NCI-H1092 treated with DMSO at 0.1 percent for 48 hours (cell line): ENCODE measurements at places on chromosomes 12 and 14.
A peak's percentile ranks its signal among the peaks of the same experiment; 100 is the strongest.

- DNase-seq, result no peak
Observed at GRCh38 chr14:62443796-62444195, 601.5 kb downstream of the KCNH5 start.

GRCh38 chr14:20469890-20470602 is 840 bp downstream of the PNP start:
- DNase-seq, result peak; percentile 81

- DNase-seq, result no peak
Observed at GRCh38 chr14:70871863-70872677, 35.2 kb upstream of the PCNX1 start.

- no peak for DNase-seq
Observed at GRCh38 chr14:28608443-28608842, 158.1 kb upstream of the FOXG1 start.

DNA sequence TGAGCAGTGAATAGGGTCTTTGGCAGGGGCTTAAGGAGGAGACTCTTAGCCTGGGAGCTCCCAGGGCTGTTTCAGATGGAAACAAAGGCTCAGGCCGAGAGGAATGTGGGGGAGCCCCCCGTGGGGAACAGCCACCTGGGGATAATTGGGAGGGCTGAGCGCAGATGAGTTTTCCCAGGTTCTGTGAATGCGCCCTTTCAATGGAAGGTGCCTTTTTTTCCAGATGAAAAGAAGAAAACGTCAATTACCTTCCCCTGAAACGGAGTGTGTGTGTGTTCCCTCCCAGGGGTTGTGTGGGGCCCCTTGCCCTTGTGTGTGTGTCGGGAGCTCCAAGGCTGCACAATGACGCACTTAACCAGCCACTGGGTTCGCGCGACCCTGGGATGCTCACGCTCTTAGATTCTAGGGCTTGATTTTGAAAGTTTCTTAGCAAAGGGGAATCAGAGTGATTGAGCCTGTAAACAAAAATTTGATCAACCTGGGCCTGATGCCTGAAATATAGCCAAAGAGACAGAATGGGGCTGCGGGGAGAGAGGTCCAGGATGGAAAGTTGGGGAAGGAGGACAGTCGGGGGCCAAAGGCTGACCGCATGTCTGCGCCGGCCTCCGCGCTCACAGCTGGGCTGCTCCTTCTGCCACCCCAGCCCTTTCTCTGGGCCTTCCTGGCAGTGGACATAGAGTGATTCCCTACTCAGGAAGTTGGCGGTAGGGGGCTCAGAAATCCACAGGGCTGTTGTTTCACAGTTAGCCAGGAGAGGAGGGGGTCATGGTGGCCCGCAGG is 14.6 kb downstream of the MEG3 start:
- no peak for DNase-seq

DNA sequence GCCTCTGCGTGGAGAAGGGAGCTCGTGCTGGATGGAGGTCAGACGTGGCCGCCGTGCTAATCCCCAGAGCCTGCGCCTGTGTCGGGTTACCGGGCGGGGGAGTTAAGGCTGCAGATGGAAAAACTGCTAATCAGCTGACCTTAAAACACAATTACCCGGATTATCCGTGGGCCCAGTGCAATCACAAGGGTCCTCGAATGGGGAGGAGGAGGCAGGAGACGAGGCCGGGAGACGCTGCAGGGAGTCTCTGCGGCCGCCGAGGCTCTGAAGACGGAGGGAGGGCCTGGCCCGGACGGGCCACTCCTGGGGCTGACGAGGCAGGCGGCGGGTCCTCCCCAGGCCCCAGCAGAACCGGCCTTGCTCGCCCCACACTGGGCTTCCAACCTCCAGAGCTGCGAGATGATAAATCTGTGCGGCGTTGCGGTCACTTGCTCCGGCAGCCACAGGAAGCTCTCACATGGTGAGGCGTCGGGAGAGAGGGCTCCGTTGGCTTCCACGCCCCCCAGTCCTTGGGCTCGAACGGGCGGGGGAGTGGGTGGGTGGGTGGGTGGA is 32.9 kb upstream of the FBRSL1 start:
- no peak for DNase-seq

- no peak for DNase-seq
Observed at GRCh38 chr14:38336298-38336697, 80.4 kb upstream of the CLEC14A start.

- DNase-seq, result no peak
Observed at GRCh38 chr12:47982311-47982710, 18.9 kb downstream of the TMEM106C start.

- DNase-seq, result no peak
Observed at GRCh38 chr14:105142651-105143450, 25.7 kb downstream of the JAG2 start.

DNA sequence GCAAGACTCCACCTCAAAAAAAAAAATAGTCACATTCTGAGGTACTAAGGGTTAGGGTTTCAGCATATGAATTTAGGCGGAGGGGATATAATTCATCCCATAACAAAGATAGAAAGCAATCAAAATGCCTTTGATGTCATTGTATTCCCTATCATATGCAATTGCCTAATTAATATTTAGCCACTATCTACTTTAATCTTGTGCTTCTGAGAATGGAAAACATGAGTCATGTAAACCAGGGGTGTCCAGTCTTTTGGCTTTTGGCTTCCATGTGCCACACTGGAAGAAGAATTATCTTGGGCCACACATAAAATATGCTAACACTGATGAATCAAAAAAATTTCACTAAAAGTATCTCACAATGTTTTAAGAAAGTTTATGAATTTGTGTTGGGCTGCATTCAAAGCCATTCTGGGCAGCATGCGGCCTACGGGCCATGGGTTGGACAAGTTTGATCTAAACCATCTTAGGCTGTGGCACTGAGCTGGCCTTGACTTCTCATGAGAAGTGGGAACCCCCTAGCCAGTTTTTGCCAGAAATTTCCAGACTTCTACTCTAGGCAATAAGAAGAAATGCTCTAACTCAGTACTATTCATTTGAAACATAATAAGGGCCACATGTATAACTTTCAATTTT is 219.8 kb downstream of the PTPRO start:
- DNase-seq, result no peak

DNA sequence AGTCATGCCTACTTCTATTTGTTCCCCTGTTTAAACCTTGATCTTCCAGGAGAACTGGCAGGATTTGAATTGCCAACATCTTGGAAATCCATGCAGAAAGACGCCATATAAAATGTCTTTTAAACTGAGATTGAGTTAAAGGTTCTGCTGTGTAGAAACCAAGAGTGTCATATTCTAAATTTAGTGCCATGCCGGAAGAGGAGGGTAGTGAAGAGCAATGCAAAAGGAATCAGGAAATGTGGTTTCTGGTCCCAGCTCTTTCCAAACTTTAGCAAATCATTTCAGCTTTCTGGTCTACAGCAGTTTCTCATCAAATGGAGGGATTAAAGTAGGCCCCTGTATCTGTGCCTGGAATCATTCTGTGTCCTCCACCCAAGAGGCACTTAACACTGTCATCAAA is 85.7 kb downstream of the BTG1 start:
- DNase-seq, result no peak

- DNase-seq, result no peak
Observed at GRCh38 chr14:23323838-23324454, 2.7 kb downstream of the PABPN1 start.

- no peak for DNase-seq
Observed at GRCh38 chr12:48041591-48042423, 37.5 kb upstream of the COL2A1 start.

GRCh38 chr14:24313913-24314312 is 2.6 kb downstream of the LTB4R start:
- no peak for DNase-seq

DNA sequence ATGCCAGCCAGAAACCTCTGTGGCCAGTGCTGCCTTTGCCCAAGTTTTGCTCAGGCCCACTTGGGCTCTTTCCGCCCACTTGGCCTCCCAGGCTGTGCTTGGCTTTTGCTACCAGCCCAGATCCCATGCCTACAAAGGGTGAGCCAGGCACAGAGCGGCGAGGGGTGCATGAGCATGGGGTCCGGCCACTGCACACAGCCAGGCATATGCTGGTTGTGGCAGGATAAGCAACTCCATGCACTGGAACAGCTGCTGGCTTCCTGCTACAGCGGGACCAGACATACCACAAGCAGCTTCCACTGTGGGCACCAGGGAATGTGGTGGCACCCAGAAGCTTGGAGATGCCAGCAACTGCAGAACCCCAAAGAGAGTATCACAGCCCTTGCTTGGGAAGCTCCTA is 45.7 kb upstream of the PRPF39 start:
- no peak for DNase-seq

- DNase-seq, result no peak
Observed at GRCh38 chr12:80373666-80374065, 70.4 kb upstream of the PTPRQ start.

GRCh38 chr12:41719214-41719613 is 425.5 kb downstream of the GXYLT1 start:
- no peak for DNase-seq

GRCh38 chr12:57621497-57622292 is 10.5 kb downstream of the ARHGEF25 start:
- peak; percentile 17 for DNase-seq

DNA sequence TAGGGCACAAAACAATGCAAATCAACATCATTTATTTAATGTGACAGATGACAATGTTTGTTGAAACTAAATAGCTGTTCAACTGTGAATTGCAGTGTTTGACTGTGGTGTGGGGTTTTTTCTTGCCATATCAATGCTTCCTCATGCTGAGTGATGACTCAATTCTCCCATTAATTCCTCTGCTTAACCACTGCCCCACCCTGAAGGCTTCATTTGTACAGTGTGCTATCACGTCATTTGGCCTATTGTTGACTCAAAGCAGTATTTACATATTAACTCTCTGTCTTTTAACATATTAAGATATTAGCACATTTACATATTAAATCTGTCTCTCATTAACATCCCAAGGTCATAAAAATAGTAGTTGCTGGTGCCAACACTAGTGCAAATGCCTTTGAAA is 164.8 kb upstream of the NRXN3 start:
- no peak for DNase-seq

DNA sequence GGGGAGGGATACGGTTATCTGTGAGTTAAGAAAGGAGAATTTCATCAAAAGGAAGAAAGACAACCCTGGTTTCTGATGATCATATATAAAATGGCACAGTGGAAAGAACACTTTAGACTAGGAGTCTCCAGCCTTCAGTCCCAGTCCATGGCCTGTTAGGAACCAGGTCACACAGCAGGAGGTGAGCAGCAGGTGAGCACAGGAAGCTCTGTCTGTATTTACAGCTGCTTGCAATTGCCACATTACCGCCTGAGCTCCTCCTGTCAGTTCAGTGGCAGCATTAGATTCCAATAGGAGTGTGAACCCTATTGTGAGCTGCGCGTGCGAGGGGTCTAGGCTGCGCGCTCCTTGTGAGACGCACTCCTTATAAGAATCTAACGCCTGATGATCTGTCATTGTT is 137.9 kb downstream of the BTG1 start:
- DNase-seq, result no peak

- DNase-seq, result no peak
Observed at GRCh38 chr14:100775351-100775830, 48.7 kb downstream of the DLK1 start.

DNA sequence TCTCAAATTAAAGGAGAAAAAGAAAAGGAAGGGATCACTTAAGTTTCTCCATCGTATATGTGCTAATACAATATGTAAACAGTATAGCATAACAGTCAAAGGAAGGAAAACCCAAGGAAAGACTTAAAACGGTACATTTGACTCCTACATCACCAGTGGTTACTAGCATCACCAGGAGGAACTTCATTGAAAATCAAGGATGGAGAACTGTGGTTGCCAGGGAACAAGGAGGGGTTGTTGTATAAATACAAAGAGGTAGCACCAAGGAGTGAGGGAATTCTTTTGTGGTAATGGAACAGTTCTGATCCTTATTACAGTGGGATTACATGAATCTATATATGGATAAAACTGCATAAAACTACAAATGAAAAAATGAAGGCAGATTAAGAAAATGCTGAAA is 1.6 kb downstream of the ZFYVE26 start:
- no peak for DNase-seq

DNA sequence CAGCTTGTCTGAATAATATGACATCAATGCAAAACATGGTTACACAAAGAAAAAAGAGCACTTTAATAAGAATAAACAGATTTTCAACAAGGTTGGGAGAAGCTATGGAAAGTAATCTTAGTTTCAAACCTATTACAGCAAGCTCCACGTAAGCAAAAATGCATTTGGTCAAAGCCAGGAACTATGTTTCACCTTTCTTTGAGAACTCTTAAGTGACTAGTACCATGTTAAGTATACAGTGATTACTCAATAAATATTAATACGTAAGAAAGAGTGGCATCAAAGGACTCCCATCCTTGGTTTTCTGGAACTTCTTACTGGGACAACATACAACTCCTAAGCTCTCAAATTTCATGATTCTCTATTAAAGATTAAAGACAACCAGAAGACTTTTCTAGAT is 80.7 kb downstream of the ABCC9 start:
- DNase-seq, result no peak

DNA sequence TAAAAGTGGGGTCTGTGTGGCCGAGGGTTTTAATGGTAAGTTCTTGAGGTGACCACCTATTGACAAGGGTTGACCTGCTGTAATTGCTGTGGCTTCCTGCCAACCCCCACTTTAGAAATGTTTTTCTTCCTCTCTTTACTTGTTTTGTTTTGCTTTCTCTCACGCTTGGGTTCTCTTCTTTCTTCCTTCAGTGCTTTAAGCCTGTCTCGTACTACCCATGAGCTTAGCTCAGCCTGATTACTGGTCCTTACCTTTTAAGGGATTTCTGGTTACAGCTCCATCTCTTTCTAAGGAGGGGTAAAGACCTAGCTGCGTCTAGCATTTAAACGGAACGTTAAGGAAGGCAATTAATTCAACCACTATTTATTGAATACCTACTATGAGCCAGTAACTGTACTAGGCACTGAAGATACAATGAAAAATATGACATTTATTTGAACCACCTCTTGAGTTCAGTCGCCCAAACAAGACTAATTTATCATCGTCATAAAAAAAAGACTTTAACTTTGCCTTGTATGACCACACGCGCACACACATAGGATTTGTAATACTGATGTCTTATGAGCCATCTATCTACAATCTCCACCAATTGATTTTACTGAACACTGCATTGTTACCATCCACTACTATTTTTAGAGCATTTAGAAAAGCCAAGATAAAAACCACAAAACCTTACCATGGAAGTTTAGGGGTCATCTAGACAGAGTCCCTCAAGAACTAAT is 888 bp upstream of the PPP1R12A start:
- DNase-seq, result peak; percentile 58

GRCh38 chr12:120346681-120347080 is 19.1 kb upstream of the PLA2G1B start:
- no peak for DNase-seq

GRCh38 chr14:82796086-82796485 is 1262.4 kb upstream of the SEL1L start:
- no peak for DNase-seq
